ENCODE measurements at places on chromosomes 5 and 9.

GRCh38 chr9:115276621-115277020 is 158.7 kb upstream of the TNC start:
- DNase-seq, result no peak

- DNase-seq, result no peak
Measured at GRCh38 chr5:149863830-149864229, 80.8 kb downstream of the PDE6A start.

DNA sequence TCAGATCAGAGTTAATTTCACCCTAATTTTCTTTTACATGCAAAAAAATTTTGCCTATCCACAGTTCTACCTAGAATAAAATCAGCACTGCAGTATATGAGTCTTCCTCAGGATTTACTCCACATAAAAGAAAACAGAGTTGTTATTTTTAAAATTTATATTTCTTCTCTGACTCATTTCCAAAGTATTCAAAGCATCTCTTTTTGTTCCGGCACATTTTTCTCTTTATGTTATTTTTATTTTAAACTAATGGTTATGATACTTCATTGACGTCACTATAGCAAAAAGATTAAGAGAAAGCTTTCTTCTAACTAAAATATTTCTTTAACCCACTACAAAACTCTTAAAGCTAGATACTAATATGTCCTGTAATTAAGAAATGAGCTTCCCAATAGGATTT is 590.4 kb downstream of the PRELID2 start:
- DNase-seq, result no peak

DNA sequence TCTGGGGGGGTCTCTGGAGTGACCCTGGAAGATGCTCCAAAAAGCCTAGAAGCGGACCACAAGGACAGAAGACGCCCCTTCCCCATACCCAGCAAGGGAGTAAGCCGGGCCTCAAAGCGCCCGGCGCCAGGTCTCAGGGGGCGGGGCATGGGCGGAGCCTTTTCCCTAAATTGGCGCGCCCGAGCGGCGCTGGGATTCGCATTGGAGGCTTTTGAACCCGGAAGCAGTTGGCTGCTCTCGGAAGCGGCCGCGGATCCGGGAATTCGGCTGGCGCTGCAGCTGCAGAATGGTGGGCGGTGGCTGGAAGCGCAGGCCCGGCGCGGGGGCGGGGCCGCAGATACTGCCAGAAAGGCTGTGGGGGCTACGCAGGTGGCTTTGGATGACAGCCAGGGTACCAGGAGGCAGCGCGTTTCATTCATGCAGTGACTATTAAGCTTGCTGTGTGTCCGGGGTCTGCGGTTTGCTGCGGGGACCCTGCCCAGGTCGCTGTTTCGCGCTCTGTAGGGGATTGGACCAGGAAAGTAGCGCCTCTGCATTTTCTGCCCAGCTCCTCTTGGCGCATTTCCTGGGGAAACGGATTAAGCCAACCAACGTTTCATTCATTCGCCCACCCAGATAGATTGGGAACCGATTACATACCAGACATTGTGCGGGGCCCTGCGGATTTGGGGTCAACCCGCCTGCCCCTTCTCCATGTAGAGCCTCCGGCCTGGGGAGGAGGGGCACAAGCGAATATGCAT is 83.0 kb upstream of the FREM1 start:
- DNase-seq, result no peak

DNA sequence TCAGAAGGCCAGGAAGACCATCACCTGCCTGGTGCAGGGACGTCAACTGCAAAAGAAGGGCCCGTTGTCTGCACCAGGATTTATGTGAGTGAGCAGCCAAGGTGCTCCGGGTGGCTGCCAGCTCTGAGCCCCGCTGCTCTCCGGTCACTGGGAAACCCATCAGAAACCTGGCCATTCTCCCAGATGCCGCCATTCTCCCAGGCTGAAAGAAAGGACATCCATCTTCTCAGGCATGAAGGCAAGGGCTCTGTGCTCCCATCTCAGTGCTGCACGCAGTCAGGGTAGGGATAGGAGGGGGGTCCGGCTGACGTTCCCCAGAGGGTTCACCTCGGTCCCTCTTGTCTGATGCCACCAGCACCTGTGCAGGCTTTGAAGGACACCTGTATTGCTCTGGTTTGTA is 158.4 kb downstream of the ERCC6L2 start:
- DNase-seq, result no peak

GRCh38 chr5:89313044-89313443 is 430.1 kb upstream of the MEF2C start:
- DNase-seq, result no peak

DNA sequence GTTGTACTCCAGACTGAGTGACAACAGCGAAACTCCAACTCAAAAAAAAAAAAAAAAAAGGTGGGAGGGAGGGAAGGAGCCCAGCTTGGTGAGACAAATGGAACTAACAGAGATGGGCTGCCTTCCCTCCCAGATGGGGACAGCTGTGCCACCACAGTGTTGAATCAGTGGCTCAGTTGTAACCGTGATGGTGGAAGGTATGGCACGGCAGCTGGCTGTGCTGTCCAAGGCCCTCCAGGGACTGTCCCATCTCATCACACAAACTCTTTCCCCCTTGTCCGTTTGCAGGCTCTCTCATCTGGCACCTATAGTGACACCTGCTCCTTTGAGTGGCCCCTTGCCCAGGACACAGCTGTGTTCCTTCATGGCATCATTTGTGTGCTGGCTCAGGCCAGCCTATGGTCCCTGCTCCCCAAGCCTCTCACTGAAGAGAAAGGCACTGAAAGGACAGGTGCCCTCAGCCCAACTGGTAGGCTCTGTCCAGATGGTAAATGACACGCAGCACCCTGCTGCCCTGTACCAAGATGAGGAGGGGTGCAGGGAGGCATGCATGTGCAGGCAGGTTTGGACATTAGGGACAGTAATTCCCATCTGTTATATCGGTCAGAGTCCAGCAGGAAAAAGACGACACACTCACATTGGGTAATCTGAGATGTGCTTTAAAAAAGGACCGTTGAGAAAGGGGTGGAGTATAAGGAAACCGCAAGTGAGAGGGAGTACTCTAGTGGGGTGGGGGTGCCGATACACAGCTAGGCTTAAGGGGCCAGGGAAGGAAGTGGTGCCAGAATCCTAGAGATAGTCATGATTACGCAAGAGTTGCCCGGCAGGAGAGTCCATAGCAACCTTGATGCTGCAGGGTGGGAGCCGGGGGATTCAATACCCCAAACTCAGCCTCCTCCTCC is 4.3 kb downstream of the SMIM33 start:
- no peak for DNase-seq

GRCh38 chr5:111810112-111810511 is 53.1 kb upstream of the NREP start:
- DNase-seq, result no peak

- DNase-seq, result no peak
Measured at GRCh38 chr5:5146530-5147160, 6.5 kb downstream of the ADAMTS16 start.

GRCh38 chr9:90843525-90843924 is 41.9 kb downstream of the SYK start:
- DNase-seq, result no peak

DNA sequence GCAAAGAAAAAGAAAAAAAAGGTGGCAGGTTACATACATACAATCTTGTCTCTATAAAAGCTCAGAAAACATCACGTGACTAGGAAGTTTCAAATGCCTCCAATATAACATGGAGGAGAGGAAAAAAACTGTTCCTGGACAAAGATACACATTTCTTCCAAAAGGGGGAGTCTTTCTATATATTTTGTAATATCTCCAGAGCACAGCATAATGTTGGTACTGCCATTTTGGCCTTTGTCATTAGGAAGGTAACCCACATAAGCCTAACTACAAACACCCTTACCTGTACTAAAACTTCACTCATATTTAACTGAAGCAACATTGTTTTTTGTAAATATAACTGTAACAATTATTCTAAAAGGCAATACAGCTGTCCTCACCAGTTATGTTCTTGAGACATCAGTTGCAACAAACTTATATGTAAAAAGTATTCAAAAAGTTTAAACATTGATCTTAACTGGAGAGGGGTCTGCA is 1.2 kb upstream of the BTF3 start:
- DNase-seq, result no peak

DNA sequence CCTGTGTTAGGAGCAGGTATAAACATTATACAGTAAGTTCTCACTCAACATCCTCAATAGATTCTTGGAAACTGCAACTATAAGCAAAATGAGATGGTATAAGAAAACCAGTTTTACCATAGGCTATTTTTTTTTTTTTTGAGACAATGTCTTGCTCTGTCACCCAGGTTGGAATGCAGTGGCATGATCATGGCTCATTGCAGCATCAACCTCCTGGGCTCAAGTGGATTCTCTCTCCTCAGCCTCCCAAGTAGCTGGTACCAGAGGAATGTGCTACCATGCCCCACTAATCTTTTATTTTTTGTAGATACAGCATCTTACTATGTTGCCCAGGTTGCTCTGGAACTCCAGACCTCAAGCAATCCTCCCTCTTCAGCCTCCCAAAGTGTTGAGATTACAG is 50.1 kb upstream of the ADRB2 start:
- no peak for DNase-seq

Data from cortex of kidney (tissue), 1 donor.